Kidney capillary endothelial cell (primary cell): ENCODE measurements at places on chromosomes 6 and 20.

DNA sequence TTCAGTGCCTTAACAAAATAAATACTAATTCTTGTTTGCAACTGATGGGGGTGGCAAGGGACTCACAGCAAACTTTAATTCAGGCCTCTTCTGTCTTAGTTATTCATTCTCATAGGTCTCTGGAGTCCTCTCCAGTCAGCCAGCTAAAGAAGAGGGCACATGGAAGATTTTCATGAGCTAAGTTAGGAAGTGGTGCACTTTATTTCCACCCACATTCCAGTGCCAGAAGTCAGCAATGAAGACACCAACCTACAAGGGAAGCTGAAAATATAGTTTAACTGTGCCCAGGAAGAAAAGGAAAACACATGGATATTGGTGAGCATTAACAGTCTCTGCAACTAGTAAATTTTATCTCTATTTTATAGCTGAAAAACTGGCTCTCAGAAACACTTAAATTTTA lies 16.7 kb upstream of the IRAK1BP1 start:
- DNase-seq, result no peak

GRCh38 chr20:51624157-51624731 lies 81.7 kb upstream of the NFATC2 start:
- DNase-seq, result peak; percentile 67

DNA sequence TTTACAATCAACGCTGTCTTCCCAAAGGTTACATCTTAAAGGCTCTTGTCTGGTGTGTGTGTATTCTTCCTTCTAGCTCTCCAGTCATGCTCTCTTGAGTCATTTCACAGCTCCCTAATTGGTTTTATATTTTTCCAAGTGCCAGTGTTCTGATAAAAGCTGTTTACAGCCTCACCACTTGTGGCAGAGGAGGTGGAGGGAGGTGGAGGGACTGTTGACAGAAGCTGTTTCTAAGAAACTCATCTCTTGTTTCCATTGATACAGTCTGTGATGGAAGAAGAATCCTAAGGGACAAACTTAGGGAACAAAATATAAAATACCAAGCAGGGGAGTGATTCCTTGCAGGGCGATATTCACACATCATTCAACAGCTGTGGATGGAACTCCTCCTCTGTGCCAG lies 64.0 kb downstream of the QRSL1 start:
- DNase-seq, result no peak

DNA sequence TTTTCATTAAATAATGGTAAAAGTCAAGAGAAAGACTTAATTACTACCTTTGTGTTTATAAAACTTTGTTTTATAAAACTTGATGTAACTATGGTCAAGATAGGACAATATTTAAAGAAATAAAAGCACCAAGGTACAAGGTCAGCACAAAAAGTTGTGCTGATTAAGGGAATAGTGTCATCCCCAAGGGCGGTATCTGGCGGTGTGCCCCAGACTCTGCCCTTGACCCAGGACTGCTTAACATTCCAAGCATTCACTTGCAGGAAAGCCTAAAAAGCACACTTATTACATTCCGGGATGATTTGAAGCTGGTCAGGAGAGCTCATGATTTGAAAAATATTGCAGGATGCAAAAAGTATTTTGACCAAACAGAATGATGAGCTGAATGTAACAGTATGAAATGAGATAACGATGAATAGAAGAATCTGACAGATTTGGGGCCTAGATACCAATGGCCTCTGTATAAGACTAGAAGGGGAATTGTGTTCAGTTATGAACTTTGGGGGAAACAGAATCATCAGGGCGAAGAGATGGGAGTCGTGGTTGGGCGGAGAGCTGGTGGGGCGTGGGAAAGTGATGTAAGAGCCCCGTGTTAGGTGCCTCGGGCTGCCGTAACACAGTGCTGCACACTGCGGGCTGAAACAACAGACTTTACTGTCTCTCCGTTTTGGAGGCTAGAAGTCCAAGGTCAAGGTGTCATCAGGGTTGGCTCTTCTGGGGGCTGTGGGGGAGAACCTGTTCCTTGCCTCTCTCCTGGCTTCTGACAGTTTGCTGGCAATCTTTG lies 77.2 kb downstream of the CDC5L start:
- DNase-seq, result no peak

DNA sequence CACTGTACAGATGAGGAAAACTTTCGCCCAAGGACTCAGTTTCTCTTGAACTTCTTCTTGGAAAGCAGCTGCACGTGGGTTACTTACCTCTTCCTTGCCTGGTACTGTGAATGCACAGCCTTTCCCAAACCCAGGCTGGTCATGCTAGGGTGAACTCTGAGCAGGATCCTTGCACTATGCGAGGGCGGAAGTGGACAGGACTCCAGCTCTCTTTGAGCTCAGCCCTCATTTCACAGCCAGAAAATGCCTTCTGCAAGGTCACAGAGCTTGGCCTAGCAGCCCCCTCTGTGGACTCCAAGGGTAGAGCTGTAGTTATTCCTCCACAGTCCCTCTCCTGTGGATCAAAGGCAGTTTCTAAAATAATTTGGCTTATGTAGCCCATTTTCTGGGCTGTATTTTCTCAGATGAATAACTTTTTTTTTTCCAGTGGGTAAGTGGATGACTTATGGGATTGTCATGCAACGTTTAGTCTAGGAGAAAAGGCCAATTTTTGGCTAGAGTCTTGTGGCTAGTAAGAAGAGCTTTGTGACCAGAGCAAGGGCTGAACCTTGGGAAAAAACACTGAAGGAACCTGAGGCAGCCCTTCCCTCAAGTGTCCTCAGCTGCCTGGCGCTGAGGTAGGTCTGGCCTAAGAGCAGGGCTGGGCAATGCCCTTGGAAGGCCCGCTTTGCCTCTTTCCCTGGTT lies 172.7 kb downstream of the SCP2D1 start:
- DNase-seq, result no peak

- DNase-seq, result no peak
These were observed 111.7 kb upstream of the CD93 start for GRCh38 chr20:23197836-23198235.

GRCh38 chr6:163133691-163134090 lies 280.8 kb upstream of the QKI start:
- no peak for DNase-seq

GRCh38 chr6:16491666-16492313 lies 253.4 kb downstream of the GMPR start:
- no peak for DNase-seq

GRCh38 chr6:134748484-134748883 lies 201.4 kb downstream of the ALDH8A1 start:
- no peak for DNase-seq

GRCh38 chr20:64241061-64241460 lies 14.5 kb upstream of the PCMTD2 start:
- no peak for DNase-seq

- no peak for DNase-seq
These were observed 79.4 kb downstream of the CD24 start for GRCh38 chr6:106894978-106895702.

- DNase-seq, result no peak
These were observed 21.9 kb upstream of the STX16 start for GRCh38 chr20:58629215-58629580.

DNA sequence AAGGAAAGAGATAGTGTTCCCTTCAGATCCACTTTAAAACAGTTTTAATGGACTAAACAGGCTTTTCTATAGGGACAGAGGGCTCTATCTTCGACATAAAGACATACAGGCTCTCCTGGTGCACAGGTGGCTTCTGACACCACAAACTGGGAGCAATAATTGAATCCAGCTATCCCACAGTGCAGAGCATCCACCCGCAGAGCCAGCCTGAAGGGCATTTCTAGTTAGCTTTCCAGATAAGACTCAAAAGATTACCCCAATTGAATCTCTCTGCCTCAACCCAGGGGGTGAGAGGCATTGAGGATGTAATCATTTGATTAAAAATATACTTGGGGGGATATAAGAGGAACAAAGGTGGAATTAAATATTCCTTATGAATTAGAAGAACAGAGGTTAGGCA lies 64.8 kb upstream of the BEND3 start:
- no peak for DNase-seq

- DNase-seq, result no peak
These were observed 37.4 kb upstream of the TNFAIP3 start for GRCh38 chr6:137829641-137830083.

DNA sequence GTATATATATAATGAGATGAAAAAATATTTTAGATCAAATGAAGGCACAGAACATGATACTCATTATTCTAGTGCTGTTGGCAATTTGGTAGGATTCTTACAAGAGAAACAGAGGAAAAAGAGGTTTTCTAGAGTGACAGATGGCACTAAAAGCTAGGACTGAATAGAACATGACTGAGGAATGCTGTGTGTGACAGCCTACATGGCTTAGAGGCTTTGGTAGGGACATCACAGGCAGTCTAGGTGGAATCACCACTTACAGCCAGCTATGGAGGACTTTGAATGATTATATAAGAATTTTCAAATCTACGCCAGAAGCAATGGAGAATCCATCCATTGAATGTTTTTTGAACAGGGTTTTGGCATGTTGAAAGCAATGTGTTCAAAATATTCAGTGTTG lies 52.8 kb downstream of the TPD52L1 start:
- no peak for DNase-seq

DNA sequence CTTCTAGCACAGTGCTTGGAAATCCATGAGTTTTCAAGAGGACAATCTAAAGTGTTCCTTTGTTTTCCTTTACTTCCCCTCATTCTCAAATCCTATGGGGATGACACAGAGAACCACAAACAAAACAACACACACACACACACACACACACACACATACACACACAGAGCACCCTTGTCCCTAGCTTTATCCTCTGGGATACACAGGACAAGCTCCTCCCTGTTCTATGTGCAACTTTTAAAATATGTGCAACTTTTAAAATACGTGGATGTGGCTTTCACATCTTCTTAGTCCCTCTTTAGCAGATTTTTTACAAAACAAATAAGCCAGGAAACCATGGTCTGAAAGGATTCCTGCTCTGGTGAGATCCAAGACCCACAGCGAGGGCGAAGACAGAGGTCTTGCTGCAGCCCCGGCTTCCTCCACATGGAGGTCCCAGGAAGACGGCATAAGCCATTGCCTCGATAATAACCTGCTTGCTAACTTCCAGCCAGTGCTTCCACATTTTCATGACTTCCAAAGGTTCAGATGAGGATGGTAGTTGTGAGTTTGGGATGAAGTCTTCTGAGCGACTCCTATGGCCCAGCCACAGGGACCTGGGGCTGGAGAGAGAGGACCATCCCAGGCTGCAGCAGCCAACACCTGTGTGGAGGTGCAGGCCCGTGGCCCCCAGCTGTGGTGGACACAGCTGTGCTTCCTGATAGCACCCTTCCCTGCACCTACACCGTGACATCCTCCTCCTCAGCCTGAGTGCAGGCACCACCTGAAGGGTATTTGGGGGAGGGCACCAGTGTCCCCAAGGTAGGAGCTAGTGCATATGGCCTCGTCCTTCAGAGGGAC lies 62.8 kb upstream of the CD93 start:
- DNase-seq, result no peak

DNA sequence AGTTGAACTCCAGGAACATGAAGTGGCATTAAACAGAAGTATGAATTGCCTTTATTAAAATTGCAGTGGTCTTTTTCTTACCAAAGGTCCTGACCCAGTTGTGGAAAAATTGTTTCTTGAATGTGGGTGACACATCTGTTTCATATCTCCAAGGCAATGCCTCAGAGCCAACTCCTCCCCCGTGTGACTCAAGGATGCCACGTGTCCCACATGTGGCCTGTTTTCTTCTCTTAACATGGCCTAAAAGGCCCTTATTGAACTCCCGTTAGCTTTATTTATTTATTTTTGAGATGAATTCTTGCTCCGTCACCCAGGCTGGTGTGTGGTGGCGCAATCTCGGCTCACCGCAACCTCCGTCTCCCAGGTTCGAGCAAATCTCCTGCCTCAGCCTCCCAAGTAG lies 128.4 kb upstream of the ESR1 start:
- DNase-seq, result no peak

DNA sequence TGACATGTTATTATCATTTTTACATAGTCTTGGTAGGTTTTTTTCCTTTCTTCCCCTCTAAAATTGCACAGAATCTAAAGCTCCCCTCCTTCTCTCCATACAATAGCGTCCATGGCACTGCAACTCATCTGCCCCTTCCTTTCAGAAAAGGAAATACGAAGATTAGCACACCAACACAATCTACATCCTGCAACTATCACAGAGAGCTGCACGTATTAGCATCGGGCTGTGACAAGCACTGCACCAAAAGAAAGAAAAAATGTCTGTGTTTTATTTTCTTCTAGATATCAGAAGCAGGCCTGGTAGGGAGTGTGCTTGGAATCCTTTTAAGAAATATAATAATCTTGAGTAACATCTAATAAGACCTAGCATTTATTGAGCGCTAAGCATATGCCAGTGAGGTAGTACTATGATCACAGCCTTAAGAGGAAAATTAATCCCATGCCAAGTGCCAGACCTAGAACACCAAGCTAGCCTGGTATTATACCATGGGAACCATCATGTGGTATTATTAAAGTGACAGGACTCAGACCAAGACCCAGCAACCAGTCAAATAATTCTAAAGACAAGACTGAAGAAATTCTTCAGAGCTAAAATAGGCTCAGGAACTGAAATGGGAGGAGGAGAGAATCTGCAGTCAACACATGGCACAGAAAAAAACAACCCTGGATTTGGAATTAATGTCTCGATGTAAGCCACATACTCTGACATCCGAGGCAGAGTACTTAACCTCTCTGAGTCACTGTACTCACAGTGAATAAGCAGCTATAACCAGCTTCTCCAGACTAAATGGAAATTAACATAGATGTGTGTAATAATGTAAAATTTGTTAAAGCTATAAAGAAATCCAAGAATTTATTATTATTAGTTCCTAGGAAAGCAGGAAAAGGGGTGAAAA lies 124.3 kb downstream of the IPCEF1 start:
- DNase-seq, result no peak

GRCh38 chr20:3889489-3890397 lies 556 bp downstream of the PANK2 start:
- DNase-seq, result no peak

DNA sequence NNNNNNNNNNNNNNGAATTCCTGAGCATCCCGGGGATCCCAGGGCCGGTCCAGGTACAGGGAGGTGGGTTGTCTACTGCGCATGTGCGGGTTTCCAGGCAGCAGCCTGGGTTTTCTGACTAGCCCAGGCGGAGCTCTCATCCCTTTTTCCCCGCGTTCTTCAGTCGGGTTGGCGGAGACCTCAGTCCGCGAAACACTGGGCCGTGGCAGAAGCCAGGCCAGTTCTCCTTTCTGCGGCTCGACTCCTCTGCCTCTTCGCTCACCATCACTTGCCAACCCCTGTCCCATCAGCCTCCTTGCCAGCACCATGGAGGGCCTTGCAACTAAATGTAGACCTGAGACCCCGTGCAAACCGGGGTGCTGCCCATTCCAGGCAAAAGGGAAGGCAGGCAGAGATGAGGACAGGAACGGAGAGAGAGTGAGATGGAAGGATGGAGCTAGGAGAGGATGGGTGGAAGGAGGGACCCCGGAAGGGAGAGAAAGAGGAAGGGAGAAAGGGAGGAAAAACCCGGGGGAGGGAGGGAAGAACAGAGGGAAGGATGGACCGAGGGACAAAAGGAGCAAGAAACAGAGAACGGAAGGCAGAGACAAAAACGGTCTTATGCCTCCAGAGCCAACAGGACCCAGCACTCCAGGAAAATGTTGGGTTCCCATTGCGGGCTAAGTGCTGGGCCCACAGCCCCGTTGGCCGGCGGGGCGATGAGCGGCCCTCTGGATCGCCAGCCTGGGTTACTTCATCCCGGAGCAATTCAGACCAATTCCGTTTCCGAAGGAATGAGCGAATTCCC lies 445.4 kb upstream of the DEFB115 start:
- no peak for DNase-seq

- no peak for DNase-seq
These were observed 97.4 kb upstream of the JARID2 start for GRCh38 chr6:15148356-15148946.
